ENCODE measurements at places on chromosomes 3 and 15. TPM values are rescaled to one million over a fixed set of nuclear protein-coding genes. Genes with fewer than 3 reads are reported as not detected.

GRCh38 chr3:176041812-176042211, 1155.5 kb downstream of the TBL1XR1 start:
- H3K4me3 ChIP-seq: no peak overlapping the region
- H3K27ac ChIP-seq: no peak overlapping the region
- no peaks in the 10 kb centered on the region for H3K36me3 ChIP-seq
- DNase-seq: no peak
- H3K4me1 ChIP-seq: no peaks in the 10 kb centered on the region

GRCh38 chr15:37375519-37375918, 275.2 kb upstream of the MEIS2 start:
- no peak overlapping the region for H3K27ac ChIP-seq
- DNase-seq: no peak
- no peaks in the 10 kb centered on the region for H3K36me3 ChIP-seq
- H3K4me3 ChIP-seq: no peak overlapping the region
- H3K4me1 ChIP-seq: no peaks in the 10 kb centered on the region
- no peaks in the 10 kb centered on the region for H3K27me3 ChIP-seq

- H3K27me3 ChIP-seq: no peaks in the 10 kb centered on the region
- H3K4me3 ChIP-seq: no peak overlapping the region
Measured at GRCh38 chr3:196440696-196441095, 8.5 kb upstream of the UBXN7 start.

- no peak overlapping the region for H3K4me3 ChIP-seq
- no peaks in the 10 kb centered on the region for H3K27me3 ChIP-seq
- H3K4me1 ChIP-seq: no peaks in the 10 kb centered on the region
- no peaks in the 10 kb centered on the region for H3K36me3 ChIP-seq
- H3K27ac ChIP-seq: no peak overlapping the region
Measured at GRCh38 chr3:88044411-88044810, 14.4 kb downstream of the CGGBP1 start.

DNA sequence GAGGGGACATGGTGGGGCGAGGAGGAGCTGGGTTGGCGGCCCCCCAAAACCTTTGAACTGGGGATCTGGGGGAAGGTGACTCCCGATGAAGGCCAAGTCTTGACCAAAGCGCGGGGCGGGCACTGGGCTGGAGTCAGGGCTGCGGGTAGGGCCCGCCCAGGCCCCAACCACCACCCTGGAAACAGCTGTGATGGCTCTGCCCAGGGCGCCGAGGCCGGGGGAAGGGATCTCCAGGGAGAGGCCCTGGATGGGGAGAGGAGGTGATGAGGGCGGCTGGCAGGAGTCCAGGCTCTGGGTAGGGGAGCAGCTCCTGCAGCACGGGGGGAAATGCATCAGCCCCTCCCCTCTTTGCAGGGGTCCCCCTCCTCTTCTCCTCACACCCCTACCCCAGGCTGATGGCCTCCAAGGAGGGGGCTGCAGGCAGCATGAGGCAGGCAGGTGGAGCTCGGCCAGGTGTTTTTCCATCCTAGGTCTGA, 5.9 kb upstream of the C15orf39 start:
- H3K4me3 ChIP-seq: no peak overlapping the region
- H3K27me3 ChIP-seq: no peaks in the 10 kb centered on the region
- no peaks in the 10 kb centered on the region for H3K36me3 ChIP-seq
- no peak overlapping the region for H3K27ac ChIP-seq
- peaks cover 15% of the 10 kb centered on the region for H3K4me1 ChIP-seq

DNA sequence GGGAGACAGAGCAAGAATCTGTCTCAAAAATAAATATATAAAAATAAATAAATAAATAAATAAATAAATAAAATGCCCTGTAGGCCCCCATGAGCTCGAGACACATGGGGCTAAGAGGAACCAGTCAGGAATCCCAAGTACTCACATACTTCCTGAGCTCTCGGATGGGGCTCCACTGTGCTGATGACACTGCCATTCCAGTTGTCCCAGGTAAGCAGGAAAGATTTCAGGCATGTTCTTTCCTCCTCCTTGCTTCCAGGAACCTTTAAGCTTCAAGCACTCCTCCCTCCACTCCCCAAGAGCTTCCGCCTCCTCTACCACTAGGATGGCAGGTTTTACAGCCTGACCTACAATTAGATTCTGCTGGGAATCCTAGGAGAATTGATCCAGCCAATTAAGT, 113.4 kb downstream of the SLC49A4 start:
- DNase-seq: no peak
- H3K27ac ChIP-seq: no peak overlapping the region
- H3K27me3 ChIP-seq: peaks cover 4% of the 10 kb centered on the region
- H3K4me3 ChIP-seq: no peak overlapping the region

- H3K27ac ChIP-seq: no peak overlapping the region
- no peaks in the 10 kb centered on the region for H3K27me3 ChIP-seq
- H3K36me3 ChIP-seq: no peaks in the 10 kb centered on the region
- no peaks in the 10 kb centered on the region for H3K4me1 ChIP-seq
Measured at GRCh38 chr3:175212896-175213295, 353.8 kb downstream of the NAALADL2 start.

GRCh38 chr3:21927261-21927660, 176.3 kb upstream of the ZNF385D start:
- H3K4me1 ChIP-seq: no peaks in the 10 kb centered on the region
- H3K4me3 ChIP-seq: no peak overlapping the region
- H3K27me3 ChIP-seq: no peaks in the 10 kb centered on the region
- H3K27ac ChIP-seq: no peak overlapping the region

- no peak overlapping the region for H3K27ac ChIP-seq
- no peak for DNase-seq
- H3K36me3 ChIP-seq: no peaks in the 10 kb centered on the region
- H3K4me1 ChIP-seq: no peaks in the 10 kb centered on the region
Measured at GRCh38 chr3:139302801-139303113, 41.1 kb upstream of the MRPS22 start.

DNA sequence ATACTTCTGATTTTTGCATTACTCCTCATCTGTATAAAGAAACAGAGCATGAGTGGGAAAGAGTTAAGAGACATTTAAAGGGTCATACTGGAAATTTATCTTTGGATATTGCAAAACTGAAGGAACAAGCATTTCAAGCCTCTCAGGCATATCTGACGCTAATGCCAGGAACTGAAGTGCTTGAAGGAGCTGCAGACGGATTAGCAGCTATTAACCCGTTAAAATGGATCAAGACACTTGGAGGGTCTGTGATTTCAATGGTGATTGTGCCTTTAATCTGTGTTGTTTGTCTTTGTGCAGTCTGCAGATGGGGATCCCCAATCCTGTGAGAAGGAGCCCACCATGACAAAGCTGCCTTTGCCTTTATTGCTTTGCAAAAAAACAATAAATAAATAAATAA, 202.5 kb upstream of the UBE3A start:
- H3K36me3 ChIP-seq: no peaks in the 10 kb centered on the region
- no peak overlapping the region for H3K27ac ChIP-seq
- H3K4me1 ChIP-seq: no peaks in the 10 kb centered on the region
- no peak for DNase-seq

DNA sequence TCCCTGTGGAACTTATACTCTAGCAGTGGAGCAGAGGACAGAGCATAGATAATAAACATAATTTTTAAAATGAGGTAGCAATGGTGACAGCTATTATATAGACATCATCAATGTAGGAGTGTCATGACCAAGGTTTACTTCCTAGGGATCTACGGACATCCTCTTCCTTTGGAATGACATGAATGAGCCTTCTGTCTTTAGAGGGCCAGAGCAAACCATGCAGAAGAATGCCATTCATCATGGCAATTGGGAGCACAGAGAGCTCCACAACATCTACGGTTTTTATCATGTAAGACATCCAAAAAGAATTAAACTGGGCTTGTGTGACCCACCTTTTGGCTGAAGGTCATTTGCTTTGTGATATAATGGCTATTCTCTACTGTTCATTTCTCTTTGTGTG, 30.1 kb upstream of the CAPN3 start:
- H3K27ac ChIP-seq: no peak overlapping the region
- no peak for DNase-seq
- H3K4me1 ChIP-seq: no peaks in the 10 kb centered on the region
- H3K4me3 ChIP-seq: no peak overlapping the region
- H3K36me3 ChIP-seq: no peaks in the 10 kb centered on the region

- H3K27ac ChIP-seq: no peak overlapping the region
- peaks cover 24% of the 10 kb centered on the region for H3K36me3 ChIP-seq
- H3K4me3 ChIP-seq: no peak overlapping the region
- no peaks in the 10 kb centered on the region for H3K27me3 ChIP-seq
- no peak for DNase-seq
Measured at GRCh38 chr15:43854801-43855200, 28.0 kb downstream of the WDR76 start.

DNA sequence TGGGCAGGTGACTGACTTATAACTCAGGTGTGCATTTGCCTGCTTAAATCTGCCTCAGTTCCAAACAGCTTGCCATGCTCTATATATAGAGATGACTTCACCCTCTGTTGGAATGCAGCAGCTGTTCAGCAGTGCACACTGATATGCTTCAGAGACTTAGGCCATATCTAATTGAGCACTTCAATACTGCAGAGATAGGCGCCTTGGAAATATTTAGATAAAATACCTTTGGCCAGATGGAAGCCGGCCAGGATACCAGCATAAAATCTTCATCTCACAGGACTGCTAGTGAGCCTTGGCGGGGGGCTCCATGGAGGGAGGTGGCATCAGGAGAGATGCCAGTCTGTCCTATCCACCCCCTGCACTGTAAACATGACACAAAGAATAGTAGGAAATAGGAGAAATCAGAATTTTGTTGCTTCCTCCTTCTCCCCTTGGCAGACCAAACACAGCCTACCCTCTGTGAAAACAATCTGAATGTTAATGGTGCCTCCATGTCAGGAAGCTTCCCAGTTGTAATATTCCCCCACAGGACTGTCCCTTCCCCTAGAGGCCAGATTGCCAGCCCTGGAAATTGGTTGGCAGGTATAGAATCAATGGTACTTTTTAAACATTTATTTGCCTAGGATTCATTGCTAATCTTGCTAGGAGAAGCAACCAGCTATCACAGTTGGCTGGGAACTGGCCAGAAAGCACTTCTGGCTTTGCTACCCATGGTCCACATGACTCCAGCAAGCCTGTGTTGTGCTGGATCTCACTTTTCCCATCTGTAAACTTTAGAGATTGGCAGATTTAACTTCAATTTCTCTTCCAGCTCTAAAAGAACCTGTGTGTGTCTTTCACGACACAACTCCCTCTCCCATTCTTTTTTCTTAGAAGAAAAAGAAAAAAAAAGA, 215.5 kb upstream of the KCNMB2 start:
- no peak for DNase-seq
- H3K27ac ChIP-seq: no peak overlapping the region
- H3K36me3 ChIP-seq: no peaks in the 10 kb centered on the region
- H3K27me3 ChIP-seq: no peaks in the 10 kb centered on the region
- no peak overlapping the region for H3K4me3 ChIP-seq

- H3K27ac ChIP-seq: no peak overlapping the region
- H3K4me3 ChIP-seq: no peak overlapping the region
- H3K4me1 ChIP-seq: no peaks in the 10 kb centered on the region
- no peak for DNase-seq
- no peaks in the 10 kb centered on the region for H3K27me3 ChIP-seq
Measured at GRCh38 chr3:147298511-147298982, 107.8 kb downstream of the ZIC4 start.

DNA sequence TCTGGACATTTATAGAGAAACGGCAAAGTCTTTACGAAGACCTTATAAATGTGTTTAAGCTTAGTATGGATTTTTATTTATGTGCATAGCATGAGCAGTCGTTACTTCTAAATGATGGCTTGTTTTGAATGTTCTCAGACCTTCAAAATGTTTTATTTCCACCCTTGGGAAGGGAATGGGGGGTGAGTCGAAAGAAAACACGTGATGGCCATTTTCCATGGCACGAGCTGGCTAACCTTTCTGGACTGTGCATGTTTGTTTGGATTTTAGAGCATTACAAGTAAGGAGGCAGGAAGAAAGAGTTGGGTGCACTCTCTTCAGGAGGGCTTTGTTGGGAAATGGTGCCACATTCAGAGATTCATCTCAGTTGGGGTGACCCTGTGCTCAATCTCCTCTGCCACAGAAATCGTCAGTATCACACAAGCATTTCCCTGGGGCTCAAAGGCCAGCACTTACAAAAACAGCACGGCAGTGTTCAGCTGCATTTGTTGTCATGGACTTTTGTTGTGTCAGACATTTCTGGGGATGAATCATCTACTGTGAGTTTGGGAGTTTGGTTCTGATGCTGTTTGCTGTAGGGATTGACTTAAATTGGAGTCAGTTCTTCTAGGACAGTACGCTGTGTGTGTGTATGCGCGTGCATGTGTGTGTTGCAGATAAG, 52.3 kb upstream of the ADAMTS9 start:
- no peak overlapping the region for H3K27ac ChIP-seq
- no peaks in the 10 kb centered on the region for H3K36me3 ChIP-seq
- no peaks in the 10 kb centered on the region for H3K27me3 ChIP-seq

DNA sequence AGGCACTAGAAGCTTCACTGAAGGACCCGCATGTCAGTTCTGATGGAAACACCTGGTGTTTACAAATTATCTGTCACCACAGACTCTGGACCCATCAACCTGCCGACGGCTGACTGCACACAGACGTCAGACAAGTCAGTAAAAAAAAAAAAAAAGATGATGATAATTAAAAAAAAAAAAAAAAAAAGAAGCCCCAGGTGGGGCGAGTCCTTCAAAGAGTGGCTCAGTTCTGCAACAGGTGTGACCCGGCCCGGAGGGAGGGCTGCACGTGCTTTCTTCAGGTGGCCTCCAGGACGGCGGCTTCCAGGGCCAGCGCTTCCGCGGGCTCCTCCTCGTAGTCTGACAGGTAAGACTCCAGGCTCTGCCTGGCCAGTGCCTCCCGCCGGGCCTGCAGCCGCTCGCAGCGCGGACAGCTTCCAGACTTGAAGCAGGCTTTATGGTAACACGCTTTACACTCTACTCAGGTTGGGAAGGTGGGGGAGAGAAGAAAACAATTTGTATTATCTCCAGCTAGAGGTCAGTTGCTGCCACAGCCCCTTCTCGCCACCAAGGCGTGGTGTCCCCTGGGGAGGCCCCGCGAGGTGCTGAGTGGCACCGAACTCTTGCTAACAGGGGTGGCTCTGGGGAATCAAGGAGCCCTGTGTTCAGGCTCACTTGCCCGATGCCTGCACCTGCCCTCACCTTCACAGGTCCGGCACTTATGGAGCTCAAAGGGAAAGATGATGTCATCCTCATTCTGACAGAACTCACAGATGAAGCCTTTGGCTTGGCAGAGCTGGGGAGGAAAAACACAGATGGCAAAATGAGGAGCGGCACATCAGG, 61.8 kb downstream of the RUBCN start:
- no peak overlapping the region for H3K27ac ChIP-seq
- no peaks in the 10 kb centered on the region for H3K4me1 ChIP-seq
- no peak overlapping the region for H3K4me3 ChIP-seq
- peaks cover 14% of the 10 kb centered on the region for H3K36me3 ChIP-seq
- no peaks in the 10 kb centered on the region for H3K27me3 ChIP-seq
- DNase-seq: no peak

- no peak for DNase-seq
- peaks cover 27% of the 10 kb centered on the region for H3K4me1 ChIP-seq
- H3K27me3 ChIP-seq: no peaks in the 10 kb centered on the region
- no peak overlapping the region for H3K4me3 ChIP-seq
- H3K36me3 ChIP-seq: peaks cover 18% of the 10 kb centered on the region
Measured at GRCh38 chr15:90645873-90646575, 71.1 kb upstream of the BLM start.

UNC13C gene
- not detected for total RNA-seq

MESP1 gene
- 5.6 TPM for total RNA-seq

FBXL22 gene
- total RNA-seq: 1.1 TPM

SCAMP2 gene
- 82.8 TPM for total RNA-seq

SEC62 gene
- 68.3 TPM for total RNA-seq

MCTP2 gene
- total RNA-seq: 16.5 TPM

NEO1 gene
- 9.1 TPM for total RNA-seq

BTLA gene
- 14.1 TPM for total RNA-seq

Data from CD8-positive, alpha-beta memory T cell (primary cell).